Effector CD4-positive, alpha-beta T cell (primary cell): ENCODE measurements at places on chromosomes 16 and 17.

GRCh38 chr17:75428543-75429469 lies 23.3 kb upstream of the GRB2 start:
- no peak for DNase-seq

DNA sequence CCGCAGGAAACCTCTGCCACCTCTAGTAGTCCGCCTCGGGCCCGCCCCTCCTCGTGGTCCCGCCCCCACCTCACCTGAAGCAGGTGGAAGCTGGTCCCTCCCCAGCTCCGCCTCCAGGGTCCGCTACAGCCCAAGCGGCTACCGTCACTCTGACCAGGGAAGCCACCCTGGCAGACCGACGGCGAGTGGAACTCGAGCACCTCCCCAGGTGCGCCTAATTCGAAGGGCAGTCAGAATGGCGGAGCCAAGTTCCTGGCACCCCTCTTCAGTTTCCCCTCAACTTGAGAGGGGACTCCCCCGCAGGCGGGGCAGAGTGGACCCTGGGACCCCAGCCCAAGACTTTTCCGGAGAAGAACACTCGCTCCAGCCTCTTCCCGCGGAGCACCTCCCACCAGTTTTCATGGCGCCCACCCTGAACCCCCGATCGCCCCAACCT lies 507 bp downstream of the FHOD1 start:
- DNase-seq, result peak; percentile 31

DNA sequence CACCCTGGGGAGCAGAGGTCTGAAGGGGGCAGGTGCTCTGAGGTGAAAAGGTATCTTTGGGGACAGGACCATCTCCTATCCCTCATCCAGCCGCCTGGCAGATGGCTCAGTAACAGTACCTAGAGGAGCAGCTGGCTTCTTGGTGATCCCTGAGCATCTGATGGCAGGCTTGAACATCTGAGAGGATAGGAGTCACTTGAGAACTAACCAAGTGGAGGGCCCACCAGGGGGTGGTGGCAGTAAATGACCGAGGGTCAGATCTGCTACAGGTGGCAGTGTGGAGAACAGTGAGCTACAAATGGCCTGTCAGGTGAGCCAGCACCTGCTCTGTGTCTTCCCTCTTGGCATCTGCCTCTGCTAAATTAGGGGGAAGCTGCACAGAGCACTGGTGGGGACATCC lies 13.8 kb downstream of the HROB start:
- DNase-seq, result no peak

- DNase-seq, result no peak
Measured at GRCh38 chr16:77551357-77551756, 116.5 kb upstream of the ADAMTS18 start.
